Stimulated activated CD4-positive, alpha-beta T cell treated with anti-CD3 and anti-CD28 coated beads, Interleukin-4, amount 100 ng/mL, for 4 hours (primary cell): ENCODE measurements at places on chromosomes 7 and 10.

DNA sequence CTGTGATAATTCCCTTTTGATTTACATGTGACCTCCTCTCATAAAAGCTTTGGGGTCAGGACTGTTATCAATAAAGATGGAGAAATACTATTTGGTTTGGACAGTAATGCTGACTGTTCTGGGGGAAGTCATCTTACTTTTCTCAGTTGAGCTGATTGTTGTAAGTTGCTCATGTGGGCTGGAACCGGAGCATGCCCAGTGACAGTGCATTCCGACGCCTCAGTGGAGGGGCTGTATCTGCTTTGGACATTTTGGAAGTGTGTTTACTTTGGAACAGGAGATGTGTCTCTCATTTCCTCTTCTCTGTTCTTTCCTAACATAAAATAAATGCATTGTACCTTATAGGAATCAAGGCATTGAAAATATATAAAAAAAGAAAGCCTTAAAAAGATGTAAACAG is 30.1 kb downstream of the RBM33 start:
- no peak for DNase-seq

GRCh38 chr10:121078036-121078435 is 226.9 kb downstream of the WDR11 start:
- DNase-seq: no peak

DNA sequence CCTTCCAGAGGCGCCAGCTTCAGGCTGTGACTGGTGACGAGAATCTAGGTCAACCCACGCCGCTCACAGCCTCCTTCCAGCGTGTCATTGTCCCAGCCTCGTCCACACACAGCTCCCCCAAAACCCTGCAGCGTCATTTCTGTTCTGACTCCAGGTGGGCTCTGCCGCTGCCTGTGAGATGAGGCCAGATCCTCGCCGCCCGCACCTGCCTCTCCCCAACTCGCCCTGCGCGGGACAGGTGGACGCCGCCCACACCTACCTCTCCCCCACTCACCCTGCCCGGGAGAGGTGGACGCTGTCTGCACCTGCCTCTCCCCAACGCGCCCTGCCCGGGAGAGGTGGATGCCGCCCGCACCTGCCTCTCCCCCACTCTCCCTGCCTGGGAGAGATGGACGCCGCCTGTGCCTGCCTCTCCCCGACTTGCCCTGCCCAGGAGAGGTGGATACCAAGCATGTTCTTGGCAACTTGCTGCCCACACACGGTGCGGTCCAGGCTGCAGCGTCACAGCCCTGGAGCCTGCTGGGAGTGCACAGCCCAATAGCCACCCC is 32.0 kb upstream of the CFAP46 start:
- no peak for DNase-seq

- no peak for DNase-seq
These were observed 66.3 kb upstream of the CYTH3 start for GRCh38 chr7:6338551-6339274.

DNA sequence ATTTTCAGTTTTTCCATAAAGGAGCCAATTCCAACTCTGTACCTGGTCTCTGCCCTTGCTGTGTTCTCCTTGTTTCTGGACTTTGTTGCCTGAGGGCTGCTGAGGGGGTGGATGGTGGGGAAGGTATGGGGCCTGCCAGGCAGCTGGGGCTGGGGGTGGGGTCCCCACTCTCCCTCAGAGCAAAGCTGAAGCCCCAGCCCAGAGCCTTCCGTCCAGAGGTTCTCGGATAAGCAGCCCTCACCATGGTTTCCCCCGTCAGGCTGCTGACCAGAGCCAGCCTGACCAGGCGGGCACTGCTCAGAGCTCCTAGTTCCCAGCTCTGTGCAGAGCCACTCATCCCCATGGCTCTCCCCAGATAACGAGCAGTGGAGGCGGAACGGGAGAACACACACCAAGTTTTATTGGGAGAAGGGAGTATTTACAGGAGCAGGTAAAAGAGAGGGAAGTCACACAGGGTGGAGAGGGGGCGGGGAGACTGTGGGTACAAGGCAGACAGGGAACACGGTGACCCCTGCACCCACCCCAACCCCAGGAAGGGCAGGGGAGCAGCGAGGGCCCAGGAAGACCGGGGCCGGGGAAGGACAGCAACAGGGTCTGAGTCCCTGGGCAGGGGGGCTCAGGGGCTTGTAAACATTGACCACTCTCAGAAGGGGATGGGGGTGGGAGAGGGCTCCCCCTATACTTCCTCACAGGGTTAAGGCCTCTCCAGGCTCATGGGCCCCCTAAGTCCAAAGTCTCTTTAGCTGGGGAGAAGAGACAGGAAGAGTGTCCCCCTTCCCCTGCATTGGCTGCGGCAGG is 5.8 kb downstream of the GNB2 start:
- DNase-seq: no peak

DNA sequence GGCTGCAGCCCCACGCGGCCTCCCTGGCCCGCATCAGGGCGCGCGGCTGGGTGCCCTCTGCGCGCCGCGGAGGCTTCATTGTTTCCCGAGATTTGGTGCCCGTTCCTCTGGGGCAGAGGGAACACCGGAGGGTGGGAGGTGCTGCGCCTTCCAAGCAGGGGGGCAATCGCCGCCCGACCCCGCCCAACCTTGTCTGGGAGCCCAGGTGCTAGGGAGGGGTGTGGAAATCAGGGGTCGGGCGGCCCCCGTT is 1.0 kb upstream of the NRP1 start:
- DNase-seq: no peak

DNA sequence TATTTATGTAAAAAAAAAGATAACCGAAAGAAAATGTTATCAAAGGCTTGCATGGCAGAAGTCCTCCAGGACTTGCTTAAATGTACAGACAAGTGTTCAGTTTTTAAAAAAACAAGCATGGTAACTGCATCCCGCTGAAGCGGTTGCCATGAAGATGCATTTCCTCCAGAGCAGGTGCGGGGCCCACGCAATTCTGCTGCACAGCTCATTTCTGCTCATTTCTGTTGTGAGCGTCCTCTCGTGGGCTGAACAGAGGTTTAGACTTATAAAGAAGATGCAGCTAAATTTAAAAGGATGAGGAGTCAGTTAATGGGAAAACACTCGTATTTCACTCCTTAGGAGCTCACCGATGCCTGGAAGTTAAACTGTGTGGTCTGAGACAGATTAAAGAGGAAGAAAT is 247.6 kb downstream of the DNAJB6 start:
- no peak for DNase-seq

GRCh38 chr7:30276203-30276900 is 8.0 kb upstream of the ZNRF2 start:
- DNase-seq: peak; percentile 39

DNA sequence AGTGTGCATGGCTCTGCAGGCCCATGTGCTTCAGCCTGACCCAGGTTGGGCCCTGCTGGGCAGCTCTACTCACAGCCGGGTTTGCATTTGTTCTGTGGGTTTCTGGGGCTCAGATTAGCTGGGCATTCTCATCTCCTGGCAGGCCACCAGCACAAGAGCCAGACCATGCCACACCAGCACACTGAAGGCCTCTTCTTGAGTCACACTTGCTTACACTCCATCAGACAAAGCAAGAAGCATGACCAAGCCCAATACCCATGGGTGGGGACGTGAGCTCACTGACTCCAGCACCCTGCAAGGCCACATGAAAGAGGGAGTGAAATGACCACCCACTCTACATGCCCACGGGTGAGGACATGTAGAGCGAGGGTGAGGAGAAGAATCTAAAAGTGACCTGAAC is 257.8 kb upstream of the PPP2R2D start:
- DNase-seq: no peak

- no peak for DNase-seq
These were observed 14.9 kb upstream of the HSPA12A start for GRCh38 chr10:116757246-116757645.

GRCh38 chr7:36677769-36678437 is 46.4 kb downstream of the AOAH start:
- peak; percentile 61 for DNase-seq

- no peak for DNase-seq
These were observed 402.5 kb downstream of the RPS24 start for GRCh38 chr10:78436222-78436573.

- peak; percentile 37 for DNase-seq
These were observed 103.7 kb downstream of the RNF216 start for GRCh38 chr7:5677538-5678294.

DNA sequence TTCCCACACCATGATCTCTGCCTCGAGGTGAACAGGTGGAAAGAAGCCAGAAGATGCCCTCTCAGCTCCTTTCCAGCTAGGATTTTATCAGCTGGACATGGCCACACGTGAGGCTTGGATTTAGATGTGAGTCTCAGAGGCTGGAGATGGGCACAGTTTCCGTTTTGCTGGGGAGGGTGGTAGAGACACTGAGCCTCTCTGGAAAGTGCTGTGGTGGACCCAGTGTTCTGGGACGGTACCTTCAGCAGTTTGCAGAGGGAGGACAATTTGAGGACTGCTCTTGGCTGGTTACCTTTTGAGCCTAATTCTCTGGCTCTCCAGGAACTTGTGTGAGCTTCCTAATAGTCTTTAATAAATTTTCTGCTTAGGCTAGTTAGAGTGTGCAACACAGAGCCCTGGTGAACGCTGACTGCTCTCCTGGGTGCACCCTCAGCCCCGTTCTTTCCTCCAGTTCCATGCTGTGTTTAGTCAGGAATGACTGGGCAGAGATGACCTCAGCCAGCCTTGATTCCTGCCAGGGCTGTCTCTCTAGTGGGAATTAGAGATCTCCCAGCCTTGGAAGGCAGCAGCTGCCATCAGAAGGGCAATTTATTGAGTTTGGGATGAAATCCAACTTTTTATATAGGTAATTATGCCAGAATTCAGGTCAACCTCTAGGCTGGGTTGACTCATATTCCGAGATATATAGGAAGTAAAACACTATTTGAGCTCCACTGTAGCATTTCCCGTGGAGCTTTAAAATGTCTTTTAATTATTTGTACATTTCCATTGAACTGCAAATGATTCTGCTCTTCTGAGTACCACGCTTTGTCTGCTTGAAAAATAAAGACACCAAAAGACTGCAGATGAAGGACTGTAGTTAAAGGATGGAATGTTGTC is 103.9 kb downstream of the GATA3 start:
- no peak for DNase-seq

DNA sequence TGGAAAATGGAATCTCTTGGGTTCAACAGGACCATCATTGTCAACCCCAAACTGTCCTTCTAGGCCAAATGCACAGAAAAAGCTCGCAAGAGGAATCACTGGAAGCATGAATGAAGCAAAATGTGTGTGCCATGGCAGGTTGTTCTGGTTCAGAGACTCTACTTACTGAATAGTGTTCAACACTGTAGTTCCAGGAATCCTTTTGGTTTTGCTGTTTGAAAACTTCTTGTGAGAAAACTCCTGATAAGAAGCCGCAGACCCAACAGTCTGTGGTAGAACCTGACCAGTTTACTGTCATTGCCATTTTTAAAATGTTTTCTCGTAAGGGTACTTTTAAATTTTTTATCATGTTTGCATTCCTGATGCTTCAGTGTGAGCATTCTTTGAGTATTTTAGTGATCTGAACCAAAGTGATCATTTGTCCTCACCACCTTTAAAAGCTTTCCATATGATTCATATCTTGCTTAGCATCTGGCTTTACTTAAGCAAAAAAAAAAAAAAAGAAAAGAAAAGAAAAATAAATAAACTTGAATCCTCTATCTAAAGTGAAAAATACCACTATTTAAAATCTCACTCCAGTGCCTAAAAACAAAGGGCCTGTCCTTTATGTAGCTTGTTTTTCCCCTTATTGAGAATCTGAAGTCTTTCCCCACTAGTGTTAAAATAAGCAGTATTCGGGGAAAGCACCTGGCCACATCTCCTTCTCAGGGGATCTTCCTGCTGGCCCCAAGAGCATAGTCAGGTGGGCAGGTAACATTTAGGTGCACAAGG is 92.4 kb downstream of the WNT2 start:
- DNase-seq: no peak

DNA sequence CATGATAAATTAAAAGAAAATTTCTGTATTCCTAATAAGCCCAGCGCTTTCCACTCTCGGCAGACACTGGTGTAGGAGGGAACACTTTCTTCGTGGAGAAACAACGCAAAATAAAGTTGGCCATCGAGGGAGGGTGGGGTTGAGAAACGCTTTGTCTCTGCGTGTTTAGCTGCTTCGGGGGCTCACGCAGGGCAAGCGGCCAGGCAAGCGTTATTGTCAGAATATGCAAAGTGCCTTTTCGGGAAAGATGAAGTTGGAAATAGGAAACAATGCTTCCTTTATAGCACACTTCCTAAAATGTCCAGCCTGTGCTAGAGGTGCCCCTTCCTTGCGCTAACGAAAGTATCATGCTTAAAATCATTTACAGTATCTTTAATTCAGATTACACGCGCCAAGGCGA is 1.9 kb upstream of the EBF3 start:
- no peak for DNase-seq

GRCh38 chr10:73639286-73639685 is 2.0 kb downstream of the MYOZ1 start:
- no peak for DNase-seq

GRCh38 chr10:18668026-18668425 is 8.8 kb downstream of the ARL5B start:
- DNase-seq: no peak
